ENCODE measurements at places on chromosomes 11 and 22.
A peak's percentile ranks its signal among the peaks of the same experiment; 100 is the strongest.

- DNase-seq, result no peak
These were observed 227.6 kb upstream of the CARD18 start for GRCh38 chr11:105367129-105367528.

DNA sequence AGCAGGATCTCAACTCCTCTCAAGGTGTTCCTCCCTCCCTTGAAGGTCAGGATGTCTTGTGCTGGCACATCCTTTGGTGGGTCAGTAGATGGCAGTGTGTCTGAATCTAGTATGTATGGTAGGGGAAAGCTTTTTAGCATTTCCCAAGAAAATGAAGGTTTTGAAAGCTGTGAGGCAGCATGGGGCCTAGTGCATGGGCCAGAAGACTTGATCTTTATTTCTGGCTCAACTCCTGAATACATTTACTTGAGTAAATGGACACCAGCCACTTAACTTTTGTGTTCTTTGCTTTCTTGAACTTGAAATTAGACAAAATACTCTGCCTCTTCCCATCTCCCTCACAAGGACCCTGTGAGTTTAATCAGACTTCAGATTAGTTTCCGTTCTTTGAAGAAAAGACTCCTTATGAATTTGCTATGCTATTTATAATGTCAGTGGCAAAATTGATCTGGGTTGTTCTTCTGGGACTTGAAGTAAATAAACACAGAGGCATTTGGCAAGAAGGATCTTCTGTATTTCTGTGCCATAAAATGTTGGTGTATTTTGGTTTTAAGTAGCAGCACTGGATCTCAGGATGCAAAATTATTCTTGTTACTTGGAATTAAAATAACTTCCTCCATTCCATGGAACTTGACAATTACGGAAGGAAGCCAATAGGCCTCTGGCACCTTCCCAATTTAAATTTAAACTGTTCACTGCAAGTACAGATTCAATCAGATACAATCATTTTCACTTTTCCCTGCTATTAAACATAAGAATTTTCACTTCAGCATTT, 288.8 kb downstream of the CASP12 start:
- DNase-seq, result peak; percentile 84

DNA sequence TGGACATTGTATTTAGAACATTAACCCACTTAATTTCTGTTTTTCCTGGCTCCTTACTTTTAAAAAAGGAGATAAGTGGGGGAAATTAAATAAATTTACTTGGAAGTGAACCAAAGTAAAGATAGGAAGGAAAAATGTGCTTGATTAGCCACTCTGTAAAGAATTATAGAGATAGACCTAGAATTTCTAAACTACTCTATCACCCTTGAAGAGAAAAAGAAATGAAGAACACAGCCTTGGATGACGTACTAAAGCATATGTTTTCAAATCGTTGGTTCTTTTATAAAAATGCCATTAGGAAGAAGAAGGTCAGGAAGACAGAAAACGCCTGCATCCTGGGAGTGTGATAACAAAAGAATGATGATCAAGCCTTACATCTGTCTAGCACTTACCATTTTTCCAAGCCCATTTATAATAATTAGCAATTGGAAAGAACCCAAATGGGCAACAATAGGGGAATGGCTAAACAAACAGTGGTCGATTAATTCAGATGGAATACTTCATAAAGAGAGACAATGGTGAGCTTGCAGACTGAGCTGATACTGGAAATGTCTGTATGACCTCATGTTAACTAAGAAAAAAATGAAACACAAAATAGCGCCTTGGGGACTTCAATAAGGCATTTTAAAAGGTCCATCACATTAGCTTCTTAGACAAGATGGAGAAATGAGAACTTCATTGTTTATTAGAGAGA, 81.0 kb upstream of the LRRC55 start:
- no peak for DNase-seq

GRCh38 chr22:30020511-30020910, 59.8 kb upstream of the HORMAD2 start:
- no peak for DNase-seq

DNA sequence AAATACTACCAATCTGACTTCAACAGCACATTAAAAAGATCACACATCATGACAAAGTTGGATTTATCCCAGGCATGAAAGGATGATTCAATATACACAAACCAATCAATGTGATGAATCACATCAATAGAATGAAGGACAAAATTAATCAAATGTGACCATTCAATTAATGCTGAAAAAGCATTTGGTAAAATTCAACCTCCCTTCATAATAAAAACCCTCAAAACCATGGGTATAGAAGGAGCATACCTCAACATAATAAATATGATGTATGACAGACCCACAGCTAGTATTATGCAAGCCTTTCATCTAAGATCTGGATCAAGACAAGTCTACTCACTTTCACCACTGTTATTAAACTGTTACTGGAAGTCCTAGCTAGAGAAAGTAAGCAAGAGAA, 921.7 kb upstream of the RAG2 start:
- no peak for DNase-seq

DNA sequence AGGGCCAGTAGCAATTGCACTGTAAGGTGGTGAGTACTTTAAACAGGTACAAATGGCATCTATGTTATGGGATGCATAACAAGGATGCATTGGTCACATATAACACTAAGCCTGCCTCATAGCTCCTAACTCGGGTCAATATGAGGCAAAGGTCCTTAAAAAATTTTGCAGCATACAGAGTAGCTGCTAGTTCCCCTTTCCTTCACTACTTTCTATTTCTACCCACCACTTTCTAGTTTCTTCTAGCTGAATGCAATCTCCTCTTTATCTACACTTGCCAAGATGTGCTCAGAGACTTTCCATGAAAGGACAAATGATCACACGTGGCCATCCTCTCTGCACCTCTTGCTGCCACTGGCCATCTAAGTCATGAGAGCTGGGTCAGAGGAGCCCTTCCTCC, 9.8 kb downstream of the OR51F2 start:
- no peak for DNase-seq

DNA sequence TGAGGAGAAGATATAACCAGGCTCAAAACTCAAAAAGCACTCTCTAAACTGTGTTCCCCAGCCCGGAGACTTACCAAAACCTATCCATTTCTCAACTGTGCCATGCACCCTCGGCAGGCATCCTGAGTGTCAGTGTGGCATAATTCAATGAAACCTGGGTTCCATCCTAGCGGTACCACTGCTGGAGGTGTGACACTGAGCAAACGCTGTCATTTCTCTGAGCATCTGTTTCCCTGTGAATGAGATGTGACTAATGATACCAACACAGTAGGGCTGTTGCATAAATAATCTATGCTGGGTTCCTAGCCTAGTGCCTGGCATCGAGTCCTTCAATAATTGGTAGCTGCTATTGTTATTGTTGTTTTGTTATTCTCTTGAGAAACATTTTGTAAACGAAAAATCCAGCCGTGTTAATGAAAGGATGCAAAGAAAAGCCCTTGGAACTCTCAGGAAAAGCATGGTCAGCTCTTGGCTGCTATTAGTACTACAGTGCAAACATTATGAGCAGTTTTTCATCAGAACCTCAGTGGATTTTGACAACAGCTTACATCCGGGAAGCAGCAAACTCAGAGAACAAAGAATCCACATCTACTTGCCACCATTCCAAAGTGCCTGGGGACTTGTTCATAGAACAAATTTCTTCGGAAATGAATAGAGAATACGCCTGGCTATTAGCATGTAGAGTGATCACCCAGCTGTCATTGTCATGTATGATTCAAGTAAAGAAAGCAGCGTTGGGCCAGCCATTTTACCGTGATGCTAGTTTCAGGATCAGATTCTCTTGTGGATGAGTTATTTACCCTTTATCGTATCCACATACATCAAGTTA, 53.7 kb downstream of the TECTA start:
- no peak for DNase-seq

- no peak for DNase-seq
These were observed 41.7 kb downstream of the KIAA1671 start for GRCh38 chr22:24994070-24994763.

DNA sequence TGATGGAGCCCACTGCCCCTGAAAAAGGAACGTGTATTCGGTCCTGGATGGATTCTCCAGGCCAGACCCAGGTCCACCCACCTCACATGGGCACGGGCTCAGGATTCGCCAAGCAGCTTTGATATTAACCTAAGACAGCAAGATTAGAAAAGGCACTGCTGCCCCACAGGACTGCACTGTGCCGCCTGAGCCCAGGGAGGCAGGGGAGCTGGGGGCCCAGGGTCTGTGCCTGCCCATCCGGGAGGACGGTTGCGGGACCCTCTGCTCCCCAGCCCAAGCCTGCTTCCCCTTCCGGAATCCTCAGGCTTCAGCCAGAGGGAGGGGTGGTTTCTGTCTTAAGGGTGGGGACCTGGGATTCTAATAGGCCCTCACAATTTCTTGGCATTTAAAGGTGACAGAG, 13.5 kb upstream of the VSIG10L2 start:
- no peak for DNase-seq

GRCh38 chr22:50148991-50149721, 21.4 kb upstream of the PANX2 start:
- DNase-seq, result peak; percentile 84

DNA sequence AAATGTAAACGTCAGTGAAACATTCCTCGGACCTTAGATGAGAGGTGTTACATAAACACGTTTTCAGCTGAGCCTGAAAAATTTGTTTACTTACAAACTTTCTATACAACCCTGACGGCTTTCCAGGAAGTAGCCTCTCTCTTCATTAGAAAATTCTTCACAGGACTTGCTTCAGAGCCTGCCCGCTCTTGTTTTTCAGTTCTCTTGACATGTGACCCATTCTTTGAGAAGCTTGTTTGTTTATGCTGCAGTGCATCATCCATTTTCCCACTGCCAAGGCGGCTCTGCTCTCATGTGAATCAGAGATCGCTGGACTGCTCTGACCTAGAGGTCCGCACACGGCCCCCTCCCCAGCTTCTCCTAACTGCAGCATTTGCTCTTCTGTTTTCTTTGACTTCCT, 47.9 kb upstream of the ARHGAP42 start:
- DNase-seq, result no peak

DNA sequence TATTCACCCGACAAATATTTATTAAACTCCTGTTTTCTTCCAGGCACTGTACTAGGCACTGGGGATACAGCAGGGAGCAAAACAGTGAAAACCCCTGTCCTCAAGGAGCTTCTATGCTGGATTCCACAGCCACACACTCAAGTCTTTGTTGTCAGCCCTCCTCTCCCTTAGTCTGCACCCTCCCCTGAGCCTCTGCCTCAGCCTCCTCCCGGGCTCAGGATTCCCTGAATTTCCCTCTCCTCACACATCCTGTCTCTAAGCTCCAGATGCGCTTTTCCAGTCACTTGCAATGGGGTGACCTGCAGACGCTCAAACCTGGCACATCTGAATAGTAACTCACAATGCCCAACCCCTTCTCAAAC, 13.5 kb upstream of the TUB start:
- no peak for DNase-seq

DNA sequence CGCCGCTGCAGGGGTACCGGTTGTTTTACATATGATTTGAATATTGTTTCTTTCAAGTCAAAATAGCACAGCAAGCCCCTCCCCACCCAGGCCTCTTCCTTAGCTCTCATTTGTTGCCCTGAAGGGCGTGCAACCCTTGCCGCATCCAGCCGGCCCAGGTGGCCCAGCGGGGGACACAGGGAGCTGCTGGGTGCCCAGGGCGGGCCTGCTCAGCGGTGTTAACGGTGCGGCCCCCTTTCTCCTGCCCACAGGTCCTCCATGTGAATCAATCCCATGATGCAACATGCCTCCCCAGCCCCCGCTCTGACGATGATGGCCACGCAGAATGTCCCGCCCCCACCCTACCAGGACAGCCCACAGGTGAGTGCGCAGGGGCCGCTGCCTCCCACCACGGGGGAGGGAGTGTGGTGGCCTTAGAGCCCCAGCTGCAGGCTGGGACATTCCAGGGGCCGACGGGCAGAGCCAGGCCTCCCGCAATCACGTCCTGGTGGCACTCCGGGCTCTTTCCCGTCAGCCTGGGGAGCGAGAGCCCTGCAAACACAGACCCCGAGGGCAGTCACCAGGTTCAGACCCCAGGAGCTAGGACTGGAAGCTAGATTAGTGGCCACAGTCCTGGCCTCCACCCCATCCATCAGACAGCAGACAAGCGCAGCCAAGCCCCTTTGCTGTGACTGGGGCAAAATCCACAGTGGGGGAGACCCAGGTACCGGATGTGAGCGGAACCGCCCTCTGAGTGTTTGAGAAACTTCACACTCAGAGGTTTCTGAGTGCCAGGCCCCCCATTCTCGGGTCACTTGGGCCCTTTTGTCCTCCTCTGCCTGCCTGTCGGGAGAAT, 144.8 kb downstream of the FEZ1 start:
- no peak for DNase-seq

DNA sequence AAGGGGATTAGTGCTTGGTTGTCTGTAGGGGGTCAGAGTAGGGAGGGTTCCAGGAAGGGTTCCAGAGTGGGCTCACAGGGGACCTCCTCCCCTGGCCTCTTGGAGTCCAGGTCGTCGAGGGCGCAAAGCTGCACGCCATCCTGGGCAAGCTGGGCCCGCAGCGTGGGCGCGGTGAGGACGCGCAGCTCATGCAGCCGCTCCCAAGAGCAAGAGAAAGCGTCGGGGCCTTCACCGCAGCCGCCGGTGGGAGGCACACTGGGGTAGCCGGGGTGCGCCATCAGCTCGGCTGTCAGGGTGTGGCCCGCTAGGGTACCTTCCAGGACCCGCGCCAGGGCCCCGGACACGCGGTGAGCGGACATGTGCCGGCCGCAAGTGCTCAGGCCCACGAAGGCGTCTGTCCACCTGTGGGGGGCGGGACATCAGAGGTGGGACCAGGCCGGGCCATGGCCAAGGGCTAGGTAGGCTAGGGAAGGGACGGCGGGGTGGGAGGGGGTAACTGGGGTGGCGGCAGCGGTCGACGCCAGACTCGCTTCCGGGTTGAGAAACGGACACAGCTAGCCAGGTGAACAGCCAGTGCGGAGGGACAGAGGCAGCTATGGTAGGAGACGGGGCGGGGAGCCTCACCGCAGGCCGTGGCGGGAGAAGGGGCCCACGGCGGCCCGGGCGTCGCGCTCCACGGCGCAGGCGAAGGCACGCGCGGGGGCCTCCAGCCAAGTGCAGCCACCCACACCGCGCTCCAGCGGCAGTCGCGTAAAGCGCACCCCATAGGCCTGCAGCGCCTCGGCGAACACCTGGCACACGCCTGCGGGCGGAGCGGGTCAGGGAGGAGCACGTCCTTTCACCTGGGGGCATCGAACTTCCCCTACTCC, 1.2 kb downstream of the YDJC start:
- DNase-seq, result no peak

GRCh38 chr11:95338430-95338991, 107.5 kb upstream of the SESN3 start:
- DNase-seq, result no peak

DNA sequence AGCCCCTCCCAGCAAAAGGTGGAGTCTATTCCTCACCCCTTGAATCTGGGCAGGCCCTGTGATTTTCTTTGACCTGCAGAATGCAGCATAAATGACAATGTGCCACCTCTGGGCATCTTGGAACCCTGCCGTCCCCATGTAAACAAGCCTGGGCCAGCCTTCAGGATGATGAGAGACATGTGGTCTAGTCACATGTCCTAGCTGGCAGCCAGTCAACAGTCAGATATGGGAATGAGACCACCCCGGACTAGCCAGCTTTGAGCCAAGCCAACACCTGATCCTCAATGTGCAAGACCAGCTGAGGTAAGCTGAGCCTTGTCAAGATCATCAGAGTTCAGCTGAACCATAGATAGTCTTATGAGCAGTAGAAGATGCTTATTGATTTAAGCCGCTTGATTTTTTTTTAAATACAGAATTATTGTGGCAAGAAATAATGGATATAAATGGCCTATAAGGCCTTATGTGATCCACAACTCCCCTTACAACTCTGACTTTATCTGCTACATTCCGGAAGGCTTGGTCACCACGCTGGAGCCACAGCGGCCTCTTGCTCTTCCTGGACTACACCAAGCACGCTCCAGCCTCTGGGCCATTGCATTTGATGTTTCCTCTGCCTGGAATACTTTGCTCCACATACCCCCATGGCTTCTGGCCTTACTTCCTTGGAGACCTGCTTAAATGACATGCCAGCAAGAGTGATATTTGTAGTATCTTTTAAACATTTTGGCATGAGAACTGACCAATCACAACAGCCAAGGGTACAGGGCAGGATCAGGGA, 225.9 kb upstream of the SESN3 start:
- DNase-seq, result no peak
